ENCODE measurements at places on chromosomes 5 and 9.

DNA sequence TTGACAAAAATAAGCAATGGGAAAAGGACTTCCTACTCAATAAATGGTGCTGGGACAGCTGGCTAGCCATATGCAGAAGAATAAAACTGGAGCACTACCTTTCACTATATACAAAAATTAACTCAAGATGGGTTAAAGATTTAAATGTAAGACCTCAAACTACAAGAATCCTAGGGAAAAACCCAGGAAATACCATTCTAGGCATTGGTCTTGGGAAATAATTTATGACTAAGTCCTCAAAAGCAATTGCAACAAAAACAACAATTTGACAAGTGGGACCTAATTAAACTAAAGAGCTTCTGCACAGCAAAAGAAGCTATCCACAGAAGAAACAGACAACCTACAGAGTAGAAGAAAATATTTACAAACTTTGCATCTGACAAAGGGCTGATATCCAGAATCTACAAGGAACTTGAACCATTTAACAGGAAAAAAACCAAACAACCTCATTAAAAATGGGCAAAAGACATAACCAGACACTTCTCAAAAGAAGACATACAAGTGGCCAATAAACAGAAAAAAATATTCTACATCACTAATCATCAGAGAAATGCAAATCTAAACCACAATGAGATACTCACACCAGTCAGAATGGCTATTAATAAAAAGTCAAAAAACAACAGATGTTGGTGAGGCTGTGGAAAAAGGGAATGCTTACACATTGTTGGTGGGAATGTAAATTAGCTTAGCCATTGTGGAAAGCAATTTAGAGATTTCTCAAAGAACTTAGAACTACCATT lies 75.2 kb upstream of the CPEB4 start:
- no peak for DNase-seq

DNA sequence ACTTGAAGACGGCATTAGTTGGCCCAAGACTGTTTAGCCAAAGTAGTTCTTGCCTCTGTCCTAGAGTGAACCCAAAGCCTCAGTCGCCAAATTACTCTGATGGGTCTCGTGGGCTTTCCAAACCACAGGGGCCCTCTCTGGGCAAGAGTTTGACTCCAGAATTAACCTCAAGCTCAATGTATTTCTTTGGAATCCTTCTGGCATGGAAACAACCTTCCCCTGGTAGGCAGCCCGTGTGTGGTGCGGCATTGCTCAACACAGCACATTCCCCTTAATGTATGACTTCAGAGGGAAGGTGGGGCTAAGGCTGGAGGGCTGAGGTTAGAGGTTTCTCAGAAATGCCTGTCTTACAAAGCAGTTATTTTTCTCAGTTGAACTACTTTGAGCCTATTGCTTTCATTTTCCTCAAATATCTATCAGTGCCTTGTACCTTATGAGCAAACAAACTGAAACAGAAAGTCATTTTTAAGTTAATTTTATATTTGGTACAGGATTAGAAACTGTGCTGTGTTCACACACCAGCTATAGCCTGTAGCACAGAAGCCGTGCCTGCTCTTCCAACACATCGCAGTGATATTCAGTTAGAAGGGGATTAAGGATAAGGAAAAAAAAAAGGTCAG lies 123.9 kb upstream of the HAPLN1 start:
- peak; percentile 20 for DNase-seq

DNA sequence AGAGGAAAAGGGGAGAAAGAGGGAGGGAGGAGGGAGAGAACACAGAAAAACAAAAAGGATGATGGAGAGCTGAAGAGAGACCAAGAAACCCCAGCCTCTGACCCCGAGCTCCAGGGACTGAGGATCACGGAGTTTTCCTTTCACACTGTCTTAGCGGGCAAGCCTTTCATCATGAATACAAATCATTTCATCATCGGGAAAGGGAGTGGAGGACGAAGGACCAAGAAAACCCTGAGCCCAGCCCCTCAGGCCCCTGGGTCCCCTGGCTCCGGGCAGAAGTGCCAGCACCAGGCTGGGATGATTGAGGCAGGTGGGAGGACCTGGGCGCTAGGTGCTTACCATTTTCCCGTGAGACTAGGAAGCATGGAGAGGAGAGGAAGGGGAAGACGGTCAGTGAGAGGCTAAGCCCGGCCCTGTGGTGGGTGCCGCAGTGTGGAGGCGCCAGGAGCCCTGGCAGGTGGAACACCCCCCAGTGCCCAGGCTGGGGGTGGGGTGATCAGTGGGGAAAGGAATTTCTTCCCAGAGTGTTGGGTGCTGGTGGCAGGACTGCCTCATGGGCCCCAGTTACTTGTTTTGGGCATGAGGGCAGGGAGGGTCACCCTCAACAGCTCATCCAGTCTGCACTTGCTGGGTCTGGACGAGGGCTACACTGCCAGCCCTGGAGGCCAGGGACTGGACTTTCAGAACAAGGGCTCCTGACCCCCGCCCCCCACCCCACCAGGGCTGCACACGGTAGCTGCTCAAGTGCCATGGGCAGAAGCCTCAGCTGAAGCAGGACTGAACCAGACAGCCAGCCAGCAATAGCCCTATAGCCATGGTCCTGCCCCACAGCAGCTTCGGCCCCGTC lies 49.0 kb upstream of the SARDH start:
- DNase-seq, result no peak

GRCh38 chr5:75054134-75054930 lies 2.0 kb upstream of the GCNT4 start:
- no peak for DNase-seq

DNA sequence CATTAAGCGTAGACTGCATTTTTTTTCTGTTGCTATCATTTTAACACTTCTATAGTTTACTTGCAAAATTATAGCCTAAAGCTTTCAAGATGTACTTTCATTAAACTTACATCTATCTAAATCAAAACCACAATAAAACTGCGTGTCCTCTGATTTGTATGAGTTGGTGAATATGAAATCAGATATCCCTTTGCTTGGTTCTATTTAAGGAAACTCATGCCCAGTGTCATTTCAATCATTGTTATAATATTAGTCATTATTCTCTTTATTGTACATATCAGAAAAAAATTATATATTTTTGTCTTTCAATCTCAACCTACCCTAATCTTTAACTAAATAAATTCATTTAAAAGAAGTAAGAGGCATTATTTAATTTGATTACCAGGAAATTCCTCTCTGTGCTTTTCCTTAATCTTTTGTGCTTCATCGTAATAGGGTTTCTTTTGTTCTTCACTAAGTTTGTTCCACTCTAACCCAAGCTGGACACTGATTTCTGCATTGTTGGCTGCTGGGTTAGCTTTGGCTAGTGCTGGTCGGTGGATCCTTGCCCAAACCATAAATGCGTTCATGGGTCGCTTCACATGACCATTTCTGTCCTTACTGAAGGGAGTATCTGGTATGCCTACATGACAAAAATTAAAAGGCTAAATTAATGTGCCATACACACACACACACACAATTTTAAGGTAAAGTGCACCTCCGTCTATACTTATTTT lies 3.8 kb downstream of the SOX30 start:
- no peak for DNase-seq

GRCh38 chr5:55407059-55407684 lies 99.4 kb downstream of the MTREX start:
- no peak for DNase-seq

DNA sequence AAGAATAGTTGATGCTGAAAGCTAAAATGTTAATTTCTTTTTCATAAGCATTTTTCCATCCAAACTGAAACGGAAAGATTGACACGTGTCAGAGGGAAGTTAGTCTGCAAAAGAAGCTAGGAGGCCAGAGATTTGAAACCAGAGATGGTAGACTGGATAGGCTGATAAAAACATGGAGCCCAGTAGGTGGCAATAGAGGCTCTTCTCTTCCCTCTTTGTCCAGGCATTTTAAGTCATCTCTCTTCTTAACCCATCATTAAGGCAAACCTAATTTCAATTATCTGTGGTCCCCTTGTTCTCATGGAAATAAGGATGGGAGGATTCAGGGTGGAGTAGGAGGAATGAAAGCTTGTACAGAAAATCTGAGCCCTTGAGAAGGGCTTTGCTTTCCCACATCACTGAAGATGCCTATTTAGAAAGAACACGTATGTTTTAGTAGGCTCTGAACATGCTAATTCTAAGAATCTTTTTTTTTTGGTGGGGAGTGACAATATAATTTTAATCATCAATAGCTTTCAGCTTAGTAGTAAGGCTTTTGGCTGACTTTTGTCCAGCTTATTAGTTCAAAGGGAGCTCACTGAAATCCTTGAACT lies 66.6 kb downstream of the ZNF474 start:
- DNase-seq, result no peak

DNA sequence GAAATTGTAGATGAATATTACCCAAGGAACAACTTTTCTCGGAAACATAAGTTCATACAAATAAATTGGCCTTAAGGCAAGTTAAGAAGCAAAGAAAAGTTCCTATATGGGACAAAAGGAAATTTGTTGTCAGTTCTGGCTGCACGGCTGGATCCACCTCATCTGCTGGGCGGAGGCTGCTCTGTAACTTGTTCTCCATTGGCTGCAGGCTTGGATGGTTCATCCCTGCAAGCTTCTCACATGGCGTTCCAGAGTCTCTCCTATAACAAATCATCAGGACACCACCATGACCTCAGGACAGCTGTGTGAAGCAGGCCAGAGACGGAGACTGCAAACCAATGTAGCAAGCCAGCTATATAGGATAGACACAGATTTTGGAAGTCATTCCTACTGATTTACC lies 81.4 kb upstream of the DAB2 start:
- DNase-seq, result no peak

DNA sequence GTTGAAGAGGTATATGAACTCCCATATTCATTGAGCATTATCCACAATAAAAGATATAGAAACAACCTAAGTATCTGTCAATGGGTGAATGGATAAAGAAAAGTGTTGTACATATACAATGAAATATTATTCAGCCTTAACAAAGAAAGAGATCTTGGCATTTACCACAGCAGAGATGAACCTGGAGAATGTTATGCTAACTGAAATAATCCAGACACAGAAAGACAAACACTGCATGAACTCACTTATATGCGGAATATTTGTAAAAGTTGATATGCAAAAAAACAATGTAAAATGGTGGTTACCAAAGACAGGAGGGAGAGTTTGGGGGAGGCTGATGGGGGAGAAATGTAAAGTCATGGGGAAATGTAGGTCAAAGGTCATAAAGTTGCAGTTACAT lies 278.7 kb downstream of the ZNF608 start:
- no peak for DNase-seq

DNA sequence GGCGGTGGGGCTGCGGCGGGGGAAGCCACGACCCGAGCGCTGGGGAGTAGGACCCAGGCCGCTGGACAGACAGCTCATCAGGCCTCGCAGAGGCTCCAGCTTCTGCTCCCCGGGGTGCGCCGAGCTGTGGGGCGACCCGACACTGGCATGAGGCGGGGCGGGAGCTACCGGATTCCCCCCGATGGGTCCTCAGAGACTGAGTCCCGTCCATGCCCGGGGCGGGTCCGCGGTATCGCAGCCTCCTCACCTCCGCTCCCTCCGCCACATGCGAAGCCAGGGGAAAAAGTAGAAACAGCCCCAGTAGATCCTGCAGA lies 2.6 kb upstream of the CCL27 start:
- no peak for DNase-seq

GRCh38 chr9:77769246-77769645 lies 121.1 kb upstream of the GNA14 start:
- DNase-seq, result no peak

DNA sequence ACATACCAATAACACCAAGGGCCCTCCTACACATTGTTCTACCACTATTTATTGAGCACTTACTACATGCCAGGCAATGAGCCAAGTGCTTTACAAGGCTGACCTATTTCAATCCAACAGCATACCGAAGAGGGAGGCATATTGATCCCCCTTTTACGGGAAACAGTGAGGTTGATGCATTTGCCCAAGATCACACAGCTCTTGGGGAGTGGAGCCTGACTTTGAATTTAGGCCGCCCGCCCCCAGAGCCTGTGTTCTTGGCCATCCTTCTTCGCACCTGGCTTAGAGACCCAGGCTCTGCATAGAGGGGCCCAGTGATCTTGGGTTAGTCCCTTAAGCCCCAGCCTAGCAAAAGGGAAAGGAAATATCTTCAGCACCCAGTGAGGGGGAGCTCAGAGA lies 158.1 kb upstream of the IER5L start:
- no peak for DNase-seq

DNA sequence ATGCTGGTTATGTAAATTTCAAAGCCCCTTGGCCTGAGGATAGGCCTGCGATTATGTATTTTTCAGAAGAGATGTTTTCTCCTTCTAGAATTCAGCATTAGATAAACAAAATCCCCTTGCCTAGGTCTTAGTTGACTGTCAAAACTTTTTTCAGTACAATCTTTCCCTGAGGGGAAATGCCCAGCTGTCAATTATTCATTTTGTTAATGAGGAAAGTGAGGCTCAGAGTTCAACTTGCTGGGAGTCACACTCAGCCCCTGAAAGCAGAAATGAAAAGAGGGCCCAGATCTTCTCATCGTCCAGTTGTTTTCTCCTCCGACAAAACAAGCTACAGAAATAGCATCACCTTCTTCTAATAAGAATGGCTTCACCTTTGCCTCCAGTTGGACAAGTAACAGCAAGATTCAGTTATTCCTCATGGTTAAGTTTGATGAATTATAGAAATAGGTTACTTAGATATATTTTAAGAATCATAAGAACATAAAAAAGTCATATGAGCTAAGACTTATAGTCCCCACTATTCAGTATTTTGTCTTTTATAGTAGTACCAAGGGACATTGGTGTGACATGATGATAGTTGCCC lies 627.1 kb upstream of the WWC1 start:
- DNase-seq, result no peak

GRCh38 chr5:61620699-61621182 lies 288.7 kb downstream of the ZSWIM6 start:
- no peak for DNase-seq

DNA sequence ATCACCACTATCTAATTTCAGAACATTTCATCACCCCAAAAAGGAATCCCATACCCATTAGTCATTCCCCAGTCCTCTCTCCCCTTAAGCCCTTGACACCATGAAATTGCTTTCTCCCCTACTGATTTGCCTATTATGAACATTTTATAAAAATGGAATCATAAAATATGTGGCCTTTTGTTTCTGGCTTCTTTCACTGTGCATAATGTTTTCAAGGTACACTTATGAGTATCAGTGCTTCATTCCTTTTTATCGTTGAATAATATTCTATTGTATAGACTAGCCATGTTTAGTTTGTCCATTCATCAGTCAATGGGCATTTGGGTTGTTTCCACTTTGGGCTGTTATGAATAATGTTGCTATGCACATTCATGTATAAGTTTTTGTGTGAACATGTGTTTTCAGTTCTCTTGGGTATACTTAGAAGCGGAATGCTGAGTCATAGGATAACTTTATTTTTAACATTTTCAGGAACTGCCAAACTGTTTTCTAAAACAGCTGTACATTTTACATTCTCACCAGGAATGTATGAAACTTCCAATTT lies 40.4 kb upstream of the FGF1 start:
- DNase-seq, result no peak

- no peak for DNase-seq
These were observed 15.1 kb downstream of the TTC1 start for GRCh38 chr5:160023908-160024630.

DNA sequence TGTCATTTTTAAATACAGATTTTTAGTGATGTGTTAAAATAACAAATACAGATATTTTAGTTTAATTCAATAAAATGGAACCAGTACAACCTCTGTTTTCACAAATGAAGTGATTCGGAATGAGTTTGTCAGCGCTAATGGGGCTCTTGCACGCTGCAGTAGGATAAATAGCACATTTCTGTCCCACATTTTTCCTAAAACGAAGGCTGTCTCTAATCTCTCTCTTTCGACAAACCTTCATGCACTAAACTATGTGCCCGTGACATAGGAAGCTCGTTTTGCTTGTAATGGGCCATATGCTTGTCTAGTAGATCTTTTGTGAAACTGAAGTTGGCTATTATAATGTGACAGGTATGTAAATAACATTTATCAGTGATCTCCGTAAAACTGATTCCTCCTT lies 100.5 kb downstream of the INIP start:
- no peak for DNase-seq

GRCh38 chr5:142915813-142916424 lies 145.7 kb downstream of the ARHGAP26 start:
- DNase-seq, result no peak
